ENCODE measurements at places on chromosomes 7 and 10.

DNA sequence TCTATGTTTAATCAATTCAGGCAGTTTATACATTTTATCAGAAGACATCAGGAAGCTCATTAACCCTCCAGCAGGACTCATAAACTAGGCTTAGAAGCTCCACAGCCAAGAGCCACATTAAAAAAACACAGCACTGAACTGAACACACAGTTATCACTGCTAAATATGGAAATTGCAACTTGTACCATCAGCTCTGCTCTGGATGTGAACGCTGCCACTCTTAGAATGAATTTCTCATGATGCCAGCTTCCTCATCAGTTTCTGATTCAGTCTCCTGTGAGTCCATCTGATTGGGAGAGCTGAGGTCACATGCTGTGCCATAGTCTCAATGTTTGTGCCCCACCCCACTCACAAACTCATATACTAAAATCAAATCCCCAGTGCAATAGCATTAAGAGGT lies 17.1 kb upstream of the ING3 start:
- no peak for DNase-seq

DNA sequence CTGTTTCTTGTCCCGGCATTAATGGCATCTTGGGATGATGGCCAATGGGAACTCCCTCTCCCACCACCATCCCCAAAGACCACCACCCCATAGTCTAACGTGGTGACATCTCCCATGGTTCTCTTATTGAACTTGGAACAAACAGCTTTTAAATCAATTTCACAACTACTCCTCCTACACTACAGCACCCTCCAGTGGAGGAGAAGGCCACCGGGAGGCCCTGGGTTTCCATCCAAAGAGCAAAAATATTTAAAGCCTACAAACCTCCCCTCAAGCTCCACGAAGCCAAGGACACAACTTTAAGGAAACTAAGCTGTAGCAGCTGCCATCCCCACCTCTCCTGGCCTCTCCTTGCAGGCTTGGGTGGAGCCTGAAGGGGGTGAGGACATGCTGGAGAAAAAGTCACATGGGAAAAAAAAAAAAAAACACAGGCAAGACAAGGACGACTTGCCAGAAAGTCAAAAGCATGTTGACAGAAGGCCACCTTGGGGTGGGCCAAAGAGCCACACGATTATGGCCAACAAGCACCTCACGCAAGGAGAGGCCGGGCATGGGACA lies 94.0 kb upstream of the LANCL2 start:
- peak; percentile 41 for DNase-seq

DNA sequence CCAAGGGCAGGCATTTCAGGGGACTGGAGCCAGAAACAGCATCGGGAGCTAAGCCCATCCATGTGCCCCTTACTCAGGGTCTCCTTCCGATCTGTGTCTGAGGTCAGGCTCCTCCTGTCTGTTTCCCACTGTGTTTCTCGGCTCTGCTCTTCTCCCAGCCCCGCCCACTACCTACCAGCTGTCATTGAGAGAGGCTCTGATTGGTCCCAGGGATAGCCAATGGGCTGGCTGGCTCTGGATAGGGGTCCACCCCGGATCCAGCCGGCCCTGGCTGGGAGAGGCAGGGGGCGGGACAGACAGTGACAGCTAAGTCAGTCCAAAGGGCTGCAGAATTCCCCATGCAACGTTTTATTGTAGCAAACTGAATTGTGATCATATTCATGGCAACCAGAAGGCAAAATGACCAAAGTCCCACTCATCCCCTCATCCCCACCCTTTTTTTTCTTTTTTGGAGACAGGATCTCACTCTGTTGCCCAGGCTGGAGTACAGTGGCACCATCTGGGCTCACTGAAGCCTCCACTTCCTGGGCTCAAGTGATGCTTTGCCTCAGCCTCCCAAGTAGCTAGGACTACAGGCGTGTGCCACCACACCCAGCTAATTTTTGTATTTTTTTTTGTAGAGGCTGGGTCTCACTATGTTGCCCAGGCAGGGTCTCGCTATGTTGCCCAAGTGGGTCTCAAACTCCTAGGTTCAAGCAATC lies 76.3 kb downstream of the CLIP2 start:
- peak; percentile 95 for DNase-seq

- DNase-seq: no peak
These were observed 12.0 kb upstream of the BTBD16 start for GRCh38 chr10:122259075-122259466.

DNA sequence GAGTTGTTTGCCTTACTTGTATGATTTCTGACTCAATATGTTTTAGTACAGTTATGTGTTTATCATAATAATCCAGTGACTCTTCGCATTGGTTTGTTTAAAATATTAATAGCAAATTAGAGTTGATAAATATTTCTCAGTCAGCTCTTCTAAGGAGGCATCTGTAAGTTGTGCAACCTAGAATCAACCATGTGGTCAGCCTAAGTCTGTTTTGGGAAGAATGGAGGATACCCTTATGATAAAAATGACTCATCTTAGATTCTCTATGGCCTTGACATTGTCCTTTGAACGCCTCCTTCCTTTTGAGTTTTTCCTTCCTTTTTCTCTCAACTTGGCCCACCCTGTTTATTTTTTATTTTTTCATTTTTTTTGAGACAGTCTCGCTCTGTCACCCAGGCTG lies 18.8 kb downstream of the DNAJC9 start:
- no peak for DNase-seq

GRCh38 chr7:55970561-55970960 lies 6.2 kb downstream of the NIPSNAP2 start:
- no peak for DNase-seq

GRCh38 chr7:27364344-27364758 lies 121.7 kb downstream of the EVX1 start:
- DNase-seq: peak; percentile 16

Measured in hepatic stellate cell (primary cell).